ENCODE measurements at places on chromosomes 7 and 10.

- no peak for DNase-seq
Observed at GRCh38 chr7:156067156-156067555, 254.9 kb upstream of the SHH start.

GRCh38 chr7:105316578-105317344, 72.0 kb downstream of the SRPK2 start:
- peak; percentile 76 for DNase-seq

DNA sequence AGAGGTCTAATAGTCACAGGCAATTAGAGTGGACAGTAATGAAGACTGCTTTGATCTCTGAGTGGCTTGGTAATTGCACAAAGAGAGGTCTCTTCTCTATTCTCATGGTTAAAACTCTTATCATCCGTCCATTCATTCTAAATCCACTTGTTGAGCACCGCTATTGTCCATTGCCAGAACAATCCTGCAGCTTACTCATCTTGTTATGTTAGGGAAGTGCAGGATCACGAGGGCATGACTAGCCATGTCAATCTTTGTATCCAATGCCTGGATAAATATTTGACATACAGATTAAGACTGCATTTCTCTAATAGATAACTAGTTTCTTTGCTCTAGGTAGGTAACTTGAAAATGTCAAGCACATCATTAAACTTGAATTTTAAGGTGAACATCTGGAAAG, 14.9 kb downstream of the SFTPD start:
- no peak for DNase-seq

DNA sequence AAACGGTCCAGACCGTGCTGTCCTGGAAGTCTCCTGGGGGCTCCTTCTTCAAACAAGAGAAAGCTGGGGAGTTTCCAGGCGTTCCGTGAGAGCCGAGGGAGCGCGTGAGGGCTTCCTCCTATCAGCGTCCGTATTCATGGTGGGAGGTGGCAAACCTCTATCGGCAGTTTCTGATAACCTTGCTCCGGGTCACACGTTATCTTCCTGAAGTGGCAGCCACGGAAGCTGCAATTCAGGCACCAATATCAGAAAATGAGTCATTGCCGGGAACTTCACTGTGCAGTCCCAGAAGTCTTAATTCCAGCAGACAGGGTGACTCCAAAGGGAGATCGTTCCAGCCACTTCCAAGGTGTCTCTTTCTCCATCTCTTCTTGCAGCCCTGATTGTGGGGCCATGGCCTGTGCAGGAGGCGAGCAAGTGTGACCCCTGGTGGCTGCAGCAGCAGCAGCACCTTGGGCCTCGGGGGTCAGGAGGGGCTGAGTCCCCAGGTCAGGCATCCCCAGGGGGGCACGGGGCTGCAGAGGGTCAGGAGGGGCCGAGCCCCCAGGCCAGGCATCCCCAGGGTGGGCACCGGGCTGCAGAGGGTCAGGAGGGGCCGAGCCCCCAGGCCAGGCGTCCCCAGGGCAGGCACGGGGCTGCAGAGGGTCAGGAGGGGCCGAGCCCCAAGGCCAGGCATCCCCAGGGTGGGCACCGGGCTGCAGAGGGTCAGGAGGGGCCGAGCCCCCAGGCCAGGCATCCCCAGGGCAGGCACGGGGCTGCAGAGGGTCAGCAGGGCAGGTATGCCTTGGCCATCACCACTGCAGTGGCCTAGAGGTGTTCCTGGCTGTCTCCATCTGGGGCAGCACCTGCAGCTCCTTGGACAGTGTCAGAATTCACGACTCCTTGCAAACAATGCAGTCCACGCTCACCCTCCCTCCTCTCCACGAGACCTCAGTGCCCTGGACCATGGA, 538.7 kb downstream of the DNAJB6 start:
- DNase-seq = peak; percentile 33

All from T47D (cell line).